CD4-positive, alpha-beta T cell treated with Interferon alpha-2 for 1 hour (primary cell): ENCODE measurements at places on chromosomes 5 and 9.
A peak's percentile ranks its signal among the peaks of the same experiment; 100 is the strongest.

DNA sequence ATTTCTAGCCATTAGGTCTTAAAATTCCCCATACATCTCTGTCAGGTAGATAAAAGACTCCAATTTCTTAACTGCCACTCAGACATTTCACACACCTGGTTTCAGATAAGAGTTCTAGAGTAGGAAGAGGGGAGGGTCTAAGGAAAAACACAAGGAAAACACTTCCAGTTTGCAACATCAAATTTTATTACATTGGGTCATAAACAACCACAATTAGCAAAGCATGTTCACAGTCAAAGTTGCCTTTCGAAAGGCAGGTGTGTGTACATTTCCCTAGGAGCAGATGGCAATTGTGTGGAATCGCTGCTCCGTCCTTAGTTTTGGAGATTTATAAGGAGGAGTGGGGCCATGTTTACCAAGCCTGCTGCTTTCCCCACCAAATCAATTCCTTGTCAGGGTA lies 120.8 kb downstream of the DMRT2 start:
- DNase-seq, result no peak

DNA sequence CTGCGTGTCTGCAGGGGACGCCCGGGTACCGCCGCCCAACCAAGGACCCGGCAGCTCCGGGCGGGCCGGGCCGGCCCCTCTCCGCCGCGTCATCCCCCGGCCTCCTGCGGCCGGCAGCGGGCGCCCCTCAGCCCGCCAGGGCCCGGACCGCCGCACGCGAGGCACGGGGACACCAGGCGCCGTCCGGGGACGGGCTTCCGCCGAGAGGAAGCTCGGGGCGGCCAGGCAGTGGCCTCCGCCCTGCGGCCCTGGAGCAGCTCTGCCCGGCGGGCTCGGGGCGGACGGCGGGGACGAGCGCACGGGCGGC lies 373 bp downstream of the FBXW5 start:
- no peak for DNase-seq

DNA sequence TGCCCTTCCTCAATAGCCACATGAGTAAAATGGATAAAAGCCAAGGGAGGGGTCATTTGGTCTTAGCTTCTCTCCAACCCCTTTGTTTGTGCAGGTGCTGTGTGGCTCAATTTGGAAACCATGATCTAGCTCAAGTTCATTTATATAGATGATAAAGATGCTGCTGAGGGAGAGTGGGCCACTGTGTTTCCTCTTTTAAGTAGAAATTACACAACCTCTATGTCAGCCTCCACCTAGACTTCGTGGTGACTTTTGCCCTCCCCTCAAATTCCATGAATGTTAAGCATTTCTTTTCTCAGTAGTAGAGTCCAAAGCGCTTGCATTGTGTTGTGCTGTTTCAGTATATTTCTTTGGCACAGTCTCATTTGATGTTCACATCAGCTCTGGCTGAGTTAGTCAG lies 241.4 kb downstream of the ARHGAP26 start:
- DNase-seq, result no peak

- DNase-seq, result no peak
Observed at GRCh38 chr5:107468276-107468675, 202.5 kb downstream of the EFNA5 start.

DNA sequence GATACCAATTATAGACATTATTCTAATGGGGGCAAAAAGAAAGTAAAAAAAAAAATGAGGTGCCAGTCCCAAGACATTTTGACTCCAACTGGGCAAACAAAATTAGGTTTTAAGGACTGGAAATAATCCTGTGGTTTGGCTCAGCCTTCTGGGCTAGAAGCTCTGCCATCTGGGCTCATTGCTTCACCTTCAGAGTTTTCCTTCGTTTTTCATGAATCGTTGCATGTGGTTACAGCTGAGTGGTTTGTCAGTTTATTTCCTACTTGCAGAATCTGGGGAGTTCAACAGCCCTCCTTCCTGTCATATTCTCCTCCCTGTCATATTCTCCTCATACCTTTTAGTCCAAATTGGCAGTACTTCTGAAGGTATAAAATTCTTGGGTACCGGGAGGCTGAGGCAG lies 12.0 kb downstream of the UGT3A2 start:
- DNase-seq, result no peak

DNA sequence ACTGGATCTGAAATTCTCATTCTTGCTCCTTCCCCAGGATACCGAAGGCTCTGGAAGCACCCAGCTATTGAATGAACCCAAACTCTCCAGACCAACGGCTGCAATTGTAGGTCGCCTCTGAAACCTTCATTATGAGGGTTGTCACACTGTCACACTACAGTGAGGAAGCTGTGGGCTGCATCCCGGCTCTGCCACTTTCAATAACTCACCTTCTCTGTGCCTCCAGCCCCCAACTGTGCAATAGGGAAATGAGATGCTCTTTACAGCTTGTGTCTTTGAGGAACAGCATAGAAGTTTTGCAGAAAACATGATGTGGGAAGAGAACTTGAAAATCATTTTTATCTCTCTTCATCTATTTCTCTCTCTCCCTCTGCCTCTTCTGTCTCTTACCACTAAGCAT lies 69.6 kb upstream of the TGFBR1 start:
- no peak for DNase-seq

DNA sequence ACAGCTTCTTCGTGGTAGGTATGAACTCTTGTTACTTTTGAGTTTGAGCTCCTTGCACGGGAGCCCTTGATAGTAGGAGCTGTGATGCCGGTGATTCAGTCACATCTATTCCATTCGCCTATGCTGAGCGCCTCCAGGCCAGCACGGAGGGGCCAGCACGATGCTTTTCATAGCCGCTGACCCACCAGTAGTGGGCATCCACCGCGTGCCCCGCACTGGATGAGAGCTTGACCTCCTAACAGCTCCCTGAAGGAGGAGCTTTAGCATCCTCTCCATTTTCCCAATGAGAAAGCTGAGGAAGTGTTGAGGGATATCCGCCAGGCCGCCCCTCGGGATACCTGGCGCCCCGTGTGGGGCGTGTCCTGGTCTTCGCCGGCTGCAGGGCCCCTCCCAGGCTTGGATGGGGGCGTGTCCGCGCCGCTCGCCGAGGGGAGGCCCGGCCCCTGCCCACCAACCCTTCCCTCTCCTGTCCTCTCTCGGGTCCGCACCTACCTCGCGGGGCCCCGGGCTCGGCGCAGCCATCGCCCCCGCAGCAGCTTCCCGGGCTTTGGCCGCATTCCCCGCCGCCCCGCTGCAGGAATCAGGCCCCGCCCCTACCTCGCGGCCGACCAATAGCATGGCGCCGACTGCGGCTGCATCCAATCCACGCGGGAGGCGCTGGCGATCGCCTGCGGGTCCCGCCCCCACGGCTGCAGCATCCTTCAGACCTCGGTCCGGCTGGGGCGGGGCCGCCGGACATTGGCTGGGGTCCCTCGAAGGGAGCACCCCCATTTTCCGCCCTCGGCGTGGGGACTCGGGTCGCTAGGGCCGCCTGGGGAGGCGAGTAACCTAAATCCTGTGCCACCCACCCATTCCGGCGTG lies at the start of gene PIP5KL1:
TSS of gene PIP5KL1 (minus strand) at position 547 of the 861 bp plus-strand sequence. CDS start at position 522, 25 bp downstream.
- DNase-seq, result peak; percentile 74

- peak; percentile 54 for DNase-seq
Observed at GRCh38 chr9:128420651-128421481, at the start of gene CERCAM. Gene CERCAM, plus strand, starts transcription at chr9:128420857. Its CDS starts 21 bp downstream, at chr9:128420878.

DNA sequence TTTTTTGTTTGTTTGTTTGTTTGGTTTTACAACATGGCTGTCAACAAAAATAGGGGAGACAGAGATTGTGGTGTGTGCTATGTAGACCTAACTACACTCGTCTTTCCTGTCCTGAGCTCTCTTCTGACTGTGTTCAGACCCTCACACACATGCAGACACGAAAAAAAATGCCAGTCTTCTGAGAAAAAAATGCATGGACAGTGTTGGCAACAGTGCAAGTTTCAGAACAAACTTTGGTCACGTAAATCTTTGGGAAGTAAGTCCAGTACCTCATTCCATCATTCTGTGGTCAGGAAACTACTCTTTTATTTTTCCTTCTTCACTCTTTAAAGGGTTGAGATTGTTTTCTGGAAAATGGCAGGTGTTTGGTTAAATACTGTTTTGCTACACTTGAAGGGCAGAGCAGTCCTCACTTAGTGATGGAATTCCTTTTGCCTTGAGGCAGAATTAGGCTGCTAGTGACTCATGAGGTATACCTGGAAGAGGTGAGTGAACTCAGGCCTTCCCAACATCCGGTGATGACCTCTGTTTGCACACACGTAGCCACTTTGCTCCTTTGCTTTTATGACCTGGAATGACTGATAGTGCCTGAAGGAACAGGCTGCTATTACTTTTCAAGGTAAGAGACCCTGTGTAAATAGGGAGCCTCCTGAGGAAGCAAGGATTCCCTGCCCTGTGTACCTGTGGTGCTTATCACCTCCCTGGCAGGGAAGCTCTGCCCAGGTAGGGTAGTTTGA lies 81.6 kb upstream of the TNFAIP8 start:
- no peak for DNase-seq

- no peak for DNase-seq
Observed at GRCh38 chr5:125411071-125411743, 664.8 kb upstream of the ZNF608 start.

- no peak for DNase-seq
Observed at GRCh38 chr5:43409809-43410271, 2.4 kb downstream of the CCL28 start.

DNA sequence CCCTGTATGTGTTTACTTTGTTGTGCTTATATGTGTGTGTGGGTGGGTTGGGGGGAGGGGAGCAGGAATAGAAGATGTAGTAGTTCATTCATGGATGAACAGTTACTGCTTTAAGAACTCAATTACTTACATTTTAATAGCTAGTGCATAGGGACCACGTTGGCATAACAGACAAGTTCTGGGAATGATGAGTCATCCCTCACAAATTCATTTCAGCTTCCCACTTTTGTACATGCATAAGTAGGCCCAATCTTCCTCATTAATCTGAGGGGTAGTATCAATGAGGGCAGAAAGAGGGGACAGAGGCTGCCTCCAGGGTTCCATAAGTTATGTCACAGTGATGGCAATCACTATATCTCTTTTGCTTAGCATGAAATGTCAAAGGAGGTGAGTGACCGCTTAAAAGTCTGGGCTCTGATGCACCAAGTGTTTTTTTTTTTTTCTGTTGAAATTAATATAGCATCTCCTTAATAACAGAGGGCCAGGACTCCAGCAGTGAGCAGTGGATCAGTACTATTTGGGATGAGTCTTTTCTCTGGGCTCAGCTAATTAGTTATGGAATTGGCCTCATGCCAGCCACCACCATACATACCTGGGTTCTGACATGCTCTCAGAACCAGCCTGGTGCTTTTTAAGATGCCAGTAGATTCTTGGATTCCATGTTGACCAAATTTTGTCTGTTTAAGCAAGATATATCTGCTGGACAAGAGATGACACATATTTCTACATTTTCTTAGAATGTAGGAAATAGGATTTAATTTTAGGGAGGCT lies 37.1 kb downstream of the PRDM6 start:
- no peak for DNase-seq

- peak; percentile 43 for DNase-seq
Observed at GRCh38 chr5:131635684-131636572, 899 bp upstream of the RAPGEF6 start.

DNA sequence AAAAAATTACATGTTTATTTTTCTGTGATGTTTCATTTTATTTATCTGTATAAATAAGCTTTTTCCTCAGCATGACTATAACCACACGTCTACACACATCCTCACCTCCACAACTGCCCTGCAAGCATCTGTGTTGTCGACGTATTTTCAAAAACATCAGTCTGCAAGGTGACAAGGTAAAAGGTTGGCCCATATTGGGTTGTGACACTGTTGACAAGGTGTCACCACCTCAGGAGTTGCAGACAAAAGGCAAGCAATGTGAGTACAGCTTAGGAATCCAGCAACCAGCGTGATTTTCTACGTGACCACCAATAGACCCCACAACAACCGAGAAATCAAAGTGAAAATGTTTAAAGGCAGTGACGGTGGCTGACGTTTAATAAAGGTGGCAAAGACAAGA lies 187.6 kb downstream of the PARP8 start:
- DNase-seq, result no peak

GRCh38 chr5:25393957-25394356 lies 749.2 kb upstream of the CDH10 start:
- no peak for DNase-seq

DNA sequence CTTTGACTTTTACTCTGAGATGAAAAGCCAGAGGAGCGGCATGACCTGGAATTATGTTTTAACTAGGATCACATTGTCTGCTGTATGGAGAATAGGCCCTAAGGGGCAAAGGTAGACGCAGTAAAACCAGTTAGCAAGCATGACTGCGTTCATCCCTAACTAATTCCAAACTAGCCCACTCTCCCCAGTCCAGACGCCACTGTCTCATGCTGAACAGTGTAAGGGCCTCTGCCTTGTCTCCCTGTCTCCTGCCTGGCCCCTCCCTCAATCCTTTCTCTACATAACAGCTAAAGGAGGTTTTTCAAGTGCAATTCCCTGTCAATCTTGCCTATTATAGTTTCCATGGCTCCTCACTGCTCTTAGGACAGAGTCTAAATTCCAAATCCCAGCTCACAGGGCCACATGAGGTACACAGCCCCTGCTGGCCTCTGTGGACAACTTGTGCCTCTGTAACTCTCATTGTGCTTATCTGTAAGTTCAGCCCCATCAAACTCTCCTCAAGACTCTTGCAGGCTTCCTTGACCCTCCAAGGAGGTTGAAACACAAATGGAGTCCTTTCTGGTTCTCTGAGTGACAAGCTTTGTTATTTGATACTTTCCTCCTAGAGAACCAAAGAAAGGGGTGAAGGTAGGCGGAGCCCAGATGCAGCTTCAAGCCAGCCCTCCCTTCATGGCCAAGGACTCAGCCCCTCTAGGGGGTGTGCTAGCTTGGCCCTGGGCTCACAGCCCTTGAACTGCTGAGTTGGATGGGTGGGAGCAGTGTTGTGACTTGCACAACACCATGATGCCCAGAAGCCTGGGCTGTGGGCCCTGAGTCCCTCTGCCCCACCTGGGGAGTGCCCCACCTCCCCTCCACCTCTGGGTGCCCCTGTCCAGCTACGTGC lies 16.0 kb upstream of the SLC22A4 start:
- no peak for DNase-seq

GRCh38 chr9:137276473-137277328 lies 825 bp upstream of the TOR4A start:
- DNase-seq, result no peak

- no peak for DNase-seq
Observed at GRCh38 chr9:109098171-109098959, 21.4 kb downstream of the TMEM245 start.

GRCh38 chr5:139268364-139269202 lies 25.0 kb upstream of the MATR3 start:
- DNase-seq, result peak; percentile 31
